ENCODE measurements at places on chromosomes 11 and 22.

DNA sequence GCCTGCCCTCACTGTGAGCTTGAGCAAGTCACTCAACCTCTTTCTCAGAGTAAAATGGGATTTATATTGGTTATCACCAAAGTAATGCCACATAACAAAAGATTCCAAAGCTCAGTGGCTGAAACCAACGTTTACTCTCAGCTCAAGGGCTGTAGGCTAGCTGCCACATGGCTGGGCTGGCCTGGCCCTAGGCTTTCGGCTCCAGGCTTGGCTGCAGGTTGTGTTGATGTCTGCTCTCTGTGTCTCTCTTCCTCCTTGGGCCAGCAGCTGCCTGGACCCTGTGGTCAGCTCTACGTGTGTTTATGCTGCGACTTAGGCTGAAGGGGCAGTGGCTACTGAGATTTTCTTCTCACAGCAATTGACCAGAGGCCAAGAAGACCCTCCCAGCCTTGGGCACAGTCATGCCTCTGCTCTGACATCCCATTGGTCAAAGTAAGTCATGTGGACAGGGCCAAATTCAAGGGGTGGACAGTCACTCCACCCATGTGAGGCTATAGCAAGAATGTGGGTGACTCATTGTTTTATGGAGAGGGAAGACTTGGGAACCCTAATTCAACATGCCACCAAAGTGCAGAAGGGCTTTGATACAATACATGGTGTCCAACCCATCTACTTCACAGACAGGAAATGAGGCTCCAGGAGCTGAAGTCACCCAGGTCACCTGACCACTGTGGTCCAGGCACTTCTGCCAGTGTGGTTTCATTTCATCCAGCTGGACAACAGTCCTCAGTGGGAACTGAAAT, 90.6 kb downstream of the TSPAN18 start:
- DNase-seq, result no peak

GRCh38 chr11:62444236-62444833, 25.5 kb downstream of the SCGB1A1 start:
- no peak for DNase-seq

GRCh38 chr11:118768690-118769089, 22.3 kb downstream of the DDX6 start:
- DNase-seq, result no peak

GRCh38 chr11:68311160-68312116, 953 bp upstream of the LRP5 start:
- DNase-seq, result no peak

- DNase-seq, result peak; percentile 5
Measured at GRCh38 chr11:125941619-125942611, 3.9 kb upstream of the VSIG10L2 start.

DNA sequence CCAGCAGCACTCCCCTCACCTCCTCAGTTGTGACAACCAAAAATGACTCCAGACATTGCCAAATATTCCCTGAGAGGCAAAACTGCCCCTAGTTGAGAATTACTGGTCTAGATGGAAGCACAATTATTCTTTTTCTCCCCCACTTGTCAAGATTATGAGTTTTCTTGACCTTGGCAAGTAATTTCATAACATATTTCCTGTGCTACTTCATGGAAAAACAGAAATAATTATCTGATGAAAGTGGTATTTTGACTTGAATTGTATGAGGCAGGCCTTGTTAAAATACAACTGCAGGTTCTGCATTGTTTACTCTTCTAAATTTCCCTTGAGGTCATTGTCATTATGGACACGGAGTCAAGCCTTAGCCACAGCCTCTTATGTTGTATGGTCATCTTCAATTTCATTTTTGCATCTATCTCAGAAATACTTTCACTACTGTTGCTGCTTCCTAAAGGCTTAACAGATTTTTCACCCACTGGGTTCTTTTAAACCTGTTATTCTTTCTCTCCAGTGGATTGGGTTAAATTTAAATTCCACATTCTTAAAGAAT, 32.2 kb upstream of the LDLRAD3 start:
- no peak for DNase-seq

- DNase-seq, result no peak
Measured at GRCh38 chr11:86469491-86470388, 95.1 kb downstream of the CCDC81 start.

DNA sequence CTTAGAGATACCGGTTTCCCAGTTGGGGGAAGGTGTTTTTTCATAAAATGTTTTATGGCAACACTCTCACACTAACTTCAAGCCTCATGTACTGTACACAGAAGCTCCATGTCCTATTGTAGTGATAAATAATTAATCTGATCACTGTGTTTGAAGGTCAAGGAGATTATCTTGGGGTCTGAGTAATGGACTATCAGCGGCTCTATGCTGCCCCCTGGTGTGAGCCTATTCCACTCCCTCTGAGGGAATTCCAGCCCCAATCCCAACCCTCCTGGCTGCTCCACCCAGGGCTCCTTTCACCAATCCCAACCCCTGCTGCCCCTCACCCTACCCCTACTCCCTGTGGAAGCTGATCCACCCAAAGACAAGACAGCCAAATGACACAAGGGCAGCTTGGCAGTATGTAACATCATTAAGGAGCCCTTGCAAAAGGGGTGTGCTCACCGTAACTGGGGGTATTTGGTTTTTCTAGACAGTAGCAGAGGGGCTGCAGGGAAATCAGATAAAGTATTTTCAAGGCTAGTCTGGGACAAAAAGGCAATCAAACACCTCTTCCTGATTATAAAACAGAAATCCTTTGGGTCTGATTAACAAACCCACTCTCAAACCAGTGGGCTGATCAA, 22.3 kb downstream of the HPS4 start:
- no peak for DNase-seq
